HTR-8/SVneo (cell line): ENCODE measurements at places on chromosomes 13 and 19.

DNA sequence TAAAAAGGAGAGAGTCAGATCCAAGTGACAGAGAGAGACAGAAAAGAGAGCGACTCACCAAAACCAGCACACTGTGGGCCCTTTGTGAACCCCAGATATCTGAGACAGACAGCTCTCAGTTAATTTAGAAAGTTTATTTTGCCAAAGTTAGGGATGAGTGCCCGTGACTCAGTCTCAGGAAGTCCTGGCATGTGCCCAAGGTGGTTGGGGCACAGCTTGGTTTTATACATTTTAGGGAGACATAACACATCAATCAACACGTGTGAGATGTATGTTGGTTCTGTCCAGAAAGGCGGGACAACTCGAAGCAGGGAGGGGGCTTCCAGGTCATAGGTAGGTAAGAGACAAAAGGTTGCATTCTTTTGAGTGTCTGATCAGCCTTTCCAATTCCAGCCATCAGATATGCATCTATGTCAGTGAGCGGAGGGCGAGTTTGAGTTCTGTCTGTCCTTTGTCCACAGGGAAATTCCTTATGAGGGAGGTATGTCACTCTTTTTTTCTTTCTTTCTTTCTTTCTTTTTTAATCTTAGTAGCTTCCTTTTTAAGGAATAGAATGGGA, 37.2 kb upstream of the ATP11A start:
- DNase-seq = no peak

DNA sequence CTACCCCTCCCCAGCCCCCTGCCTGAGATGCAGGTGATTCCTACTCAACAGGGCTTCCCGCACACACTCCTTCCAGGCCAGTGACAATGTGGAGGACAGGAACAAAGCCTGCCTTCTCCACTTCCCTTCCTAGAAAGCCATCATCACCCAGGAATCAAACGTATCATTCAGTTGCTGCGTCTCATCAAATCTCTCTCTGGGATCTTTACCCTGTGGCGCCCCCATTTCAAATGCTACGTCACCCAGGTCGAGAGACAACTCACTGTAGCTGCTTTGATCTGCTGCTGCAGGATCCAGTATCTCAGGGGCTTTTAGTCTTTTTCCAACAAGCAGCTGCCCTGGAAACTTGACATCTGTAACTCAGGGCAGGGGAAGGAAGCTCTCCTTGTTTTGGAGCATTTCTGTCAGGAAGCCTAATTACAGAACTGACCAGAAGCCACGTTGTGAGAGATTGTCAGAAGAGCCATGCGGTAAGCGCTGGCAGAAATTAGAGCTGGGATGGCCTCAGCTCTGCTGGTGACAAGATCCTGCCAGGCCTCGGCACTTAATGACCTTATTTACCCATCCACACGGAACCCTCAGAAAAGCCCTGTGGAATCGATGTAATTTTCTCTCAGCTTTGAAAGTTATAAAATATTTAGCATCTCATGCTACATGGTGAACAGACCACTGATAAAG, 140.5 kb downstream of the STK24 start:
- DNase-seq = no peak

DNA sequence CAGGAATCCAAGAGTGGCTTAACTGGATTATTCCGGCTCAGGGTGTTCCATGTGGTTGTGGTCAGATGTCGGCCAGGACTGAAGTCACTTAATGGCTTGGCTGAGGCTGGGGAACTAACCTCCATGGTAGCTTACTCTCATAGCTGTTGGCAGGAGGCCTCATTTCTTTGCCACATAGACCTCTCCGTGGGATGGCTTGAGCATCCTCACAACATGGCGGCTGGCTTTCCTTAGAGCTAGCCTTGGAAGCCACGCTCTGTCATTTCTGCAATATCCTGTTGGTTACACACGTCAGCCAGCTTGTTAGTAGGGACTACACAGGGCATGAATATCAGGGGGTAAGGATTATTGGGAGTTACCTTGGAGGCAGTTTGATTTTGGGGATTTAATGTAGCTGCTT, 5.1 kb downstream of the CRX start:
- DNase-seq = no peak

DNA sequence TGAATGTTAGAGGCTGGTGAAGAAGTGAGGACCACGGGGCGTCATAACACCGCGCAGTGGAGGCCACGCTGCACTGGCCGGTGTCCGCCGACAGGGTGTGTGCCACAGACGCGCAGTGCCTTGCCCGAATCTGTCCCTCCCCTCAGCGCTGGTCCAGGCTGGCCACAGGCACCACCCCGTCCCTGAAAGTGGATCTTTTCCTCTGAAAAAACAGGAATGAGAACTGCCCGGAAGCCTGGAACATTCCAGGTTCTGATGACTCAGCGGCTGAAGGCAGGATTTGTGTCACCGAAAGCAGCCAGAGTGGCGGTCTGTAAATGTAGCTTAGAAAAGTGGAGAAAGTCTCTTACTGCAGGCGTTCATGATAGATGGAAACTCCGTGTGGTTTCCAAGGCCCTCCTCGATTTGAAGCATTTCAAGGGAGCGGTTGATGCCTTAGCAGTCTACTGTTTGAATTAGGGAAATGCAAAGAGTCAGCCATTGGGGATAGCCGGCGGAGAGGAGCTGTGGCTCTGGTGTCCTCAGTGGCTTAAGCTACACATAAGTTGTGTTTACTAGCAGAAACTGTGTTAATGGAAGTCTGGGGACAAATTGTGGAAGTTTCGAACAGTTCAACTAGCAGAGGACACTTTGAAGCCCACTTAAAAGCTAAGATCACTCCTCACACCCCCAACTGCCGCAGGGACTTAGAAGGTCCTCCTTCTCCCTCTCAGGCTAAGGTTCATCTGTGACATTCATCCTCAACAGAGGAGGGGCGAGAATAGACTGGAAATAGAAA, 70.8 kb downstream of the NUFIP1 start:
- DNase-seq = peak; percentile 65

DNA sequence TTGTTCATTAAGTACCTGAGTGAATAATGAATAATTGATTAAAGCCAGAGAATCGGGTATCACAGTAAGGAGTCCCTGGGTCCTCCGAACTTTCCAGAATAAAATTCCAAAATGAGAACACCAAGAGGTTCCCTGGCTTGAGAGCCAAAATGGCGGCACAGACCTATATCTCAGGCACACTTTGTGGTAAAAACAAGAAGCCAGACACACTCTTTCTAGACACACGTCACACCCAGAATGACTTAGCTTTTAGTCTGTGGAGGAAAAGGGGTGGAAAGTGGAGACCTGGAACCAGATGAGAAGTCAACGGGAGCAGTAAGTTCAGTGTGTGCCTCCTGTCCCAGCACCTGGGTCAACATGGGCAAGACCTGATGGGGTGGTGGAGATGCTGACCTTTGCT, 8.4 kb downstream of the ARL11 start:
- no peak for DNase-seq

DNA sequence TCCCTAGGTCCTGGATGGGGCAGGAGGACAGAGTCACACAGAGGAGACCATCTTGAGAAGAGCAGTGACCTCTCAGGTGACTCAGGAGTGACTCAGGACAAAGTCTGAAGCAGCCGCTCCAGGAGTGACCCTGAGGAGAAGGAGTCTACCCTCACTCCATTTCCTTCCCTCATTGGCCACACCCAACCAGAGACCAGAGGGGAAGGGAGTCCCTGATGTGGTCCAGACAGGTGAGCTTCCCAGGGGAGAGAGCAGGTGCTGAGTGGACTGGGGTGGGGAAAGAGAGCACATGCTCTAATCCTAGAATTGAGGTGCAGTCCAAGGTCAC, 75.5 kb upstream of the MEDAG start:
- no peak for DNase-seq

- DNase-seq = no peak
These were observed 20.6 kb upstream of the ADGRE1 start for GRCh38 chr19:6866741-6867151.

DNA sequence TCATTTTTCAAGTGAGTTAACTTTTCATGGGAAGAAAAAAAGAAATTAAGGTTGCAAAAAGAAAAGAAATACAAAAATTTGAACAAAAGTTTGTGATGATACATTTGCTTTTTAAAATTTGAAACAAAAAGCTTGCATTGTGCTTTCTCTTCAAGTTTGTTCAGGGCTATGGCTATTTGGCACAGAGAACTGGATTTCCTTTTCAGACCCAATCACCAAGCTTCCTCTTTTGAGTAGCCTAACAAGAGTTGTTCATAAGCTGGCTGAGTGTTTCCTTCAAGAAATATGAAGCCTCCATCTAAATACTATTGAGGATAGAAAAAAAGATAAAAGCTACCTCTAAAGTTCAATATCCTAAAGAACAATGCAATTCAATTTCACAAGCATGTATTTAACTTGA, 787.8 kb downstream of the LIG4 start:
- no peak for DNase-seq

DNA sequence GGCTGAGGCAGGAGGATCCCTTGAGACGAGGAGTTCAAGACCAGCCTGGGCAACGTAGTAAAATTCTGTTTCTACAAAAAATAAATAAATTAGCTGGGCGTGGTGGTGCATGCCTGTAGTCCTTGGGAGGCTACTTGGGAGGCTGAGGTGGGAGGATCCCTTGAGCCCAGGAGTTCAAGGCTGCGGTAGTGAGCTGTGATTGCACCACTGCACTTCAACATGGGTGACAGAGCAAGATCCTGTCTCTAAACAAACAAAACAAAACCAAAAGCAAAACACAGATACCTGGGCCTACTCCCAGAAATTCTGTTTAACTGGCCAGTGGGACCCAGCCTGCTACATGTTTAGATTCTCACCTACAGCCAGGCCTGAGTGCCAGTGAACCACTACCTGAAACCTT, 74.6 kb upstream of the MEDAG start:
- DNase-seq = no peak
